Central memory CD8-positive, alpha-beta T cell (primary cell): ENCODE measurements at places on chromosomes 12 and 14.

DNA sequence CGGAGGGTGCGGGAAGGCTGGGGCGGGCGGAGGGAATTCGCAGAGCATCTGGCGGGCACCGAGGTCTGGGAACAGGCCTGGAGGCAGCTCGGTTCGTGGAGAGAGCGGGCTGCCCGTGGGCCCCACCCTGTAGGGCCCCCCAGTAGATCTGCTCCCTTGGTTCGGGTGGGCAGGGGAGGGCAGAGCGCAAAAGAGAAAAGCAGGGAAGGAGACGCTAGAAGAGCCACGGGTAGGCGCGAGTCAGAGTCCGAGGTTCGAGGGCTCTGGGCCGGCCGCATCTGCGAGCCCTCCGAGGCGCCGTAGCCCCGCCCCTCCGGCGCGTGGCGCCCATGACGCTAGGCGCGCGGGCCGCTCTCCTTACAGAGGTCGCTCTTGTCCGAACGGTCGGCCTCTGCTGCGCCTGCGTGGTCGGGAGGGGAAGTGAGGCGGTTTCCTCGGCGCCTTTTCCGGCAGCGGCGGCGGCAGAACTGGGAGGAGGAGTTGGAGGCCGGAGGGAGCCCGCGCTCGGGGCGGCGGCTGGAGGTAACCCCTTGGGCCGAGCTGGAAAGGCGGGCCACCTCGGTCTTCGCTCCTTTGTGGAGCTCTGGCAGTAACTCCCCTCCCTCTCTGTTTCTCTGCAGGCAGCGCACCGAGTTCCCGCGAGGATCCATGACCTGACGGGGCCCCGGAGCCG lies at the start of gene ARF6:
TSS of gene ARF6 (plus strand) at position 447 of the 673 bp plus-strand sequence. CDS start 655 bp downstream, outside the sequence.
- peak; percentile 90 for DNase-seq
- H3K27me3 ChIP-seq: no peaks in the 10 kb centered on the region
- H3K27ac ChIP-seq: peak within 1 kb of the TSS; percentile 95
- peak within 1 kb of the TSS; percentile 91 for H3K4me3 ChIP-seq
- peaks cover 43% of the 10 kb centered on the region for H3K36me3 ChIP-seq
- H3K4me1 ChIP-seq: peaks cover 38% of the 10 kb centered on the region

GRCh38 chr12:48859607-48860006 lies 6.1 kb downstream of the RND1 start:
- peaks cover 39% of the 10 kb centered on the region for H3K27me3 ChIP-seq
- no peak overlapping the region for H3K27ac ChIP-seq
- no peak overlapping the region for H3K4me3 ChIP-seq
- H3K4me1 ChIP-seq: peaks cover 7% of the 10 kb centered on the region

DNA sequence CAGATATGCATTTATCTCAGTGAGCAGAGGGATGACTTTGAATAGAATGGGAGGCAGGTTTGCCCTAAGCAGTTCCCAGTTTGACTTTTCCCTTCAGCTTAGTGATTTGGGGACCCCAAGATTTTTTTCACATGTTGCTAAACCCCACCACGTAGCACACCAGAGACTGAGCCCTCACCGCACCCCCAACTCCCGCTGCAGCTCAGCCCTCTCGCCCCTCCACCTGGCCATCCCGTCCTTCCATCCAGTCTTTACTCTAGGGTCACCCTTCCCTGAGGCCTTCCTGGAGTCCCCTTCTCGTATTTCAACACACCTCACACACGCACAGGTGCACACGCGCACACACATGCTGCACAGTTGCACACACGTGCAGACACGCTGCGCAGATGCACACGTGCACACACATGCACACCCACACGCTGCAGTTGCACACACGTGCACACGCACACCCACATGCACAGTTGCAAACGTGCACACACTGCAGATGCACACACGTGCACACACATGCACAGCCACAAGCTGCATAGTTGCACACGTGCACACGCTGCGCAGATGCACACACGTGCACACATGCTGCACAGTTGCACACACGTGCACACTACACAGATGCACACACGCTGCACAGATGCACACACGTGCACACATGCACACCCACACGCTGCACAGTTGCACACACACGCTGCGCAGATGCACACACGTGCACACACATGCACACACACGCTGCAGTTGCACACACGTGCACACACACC lies 30.0 kb downstream of the HSP90AA1 start:
- peak overlapping the region; percentile 22 for H3K27ac ChIP-seq
- peak overlapping the region; percentile 71 for H3K4me3 ChIP-seq
- H3K4me1 ChIP-seq: peaks cover 31% of the 10 kb centered on the region
- H3K27me3 ChIP-seq: no peaks in the 10 kb centered on the region
- no peak for DNase-seq
- peaks cover 18% of the 10 kb centered on the region for H3K36me3 ChIP-seq

DNA sequence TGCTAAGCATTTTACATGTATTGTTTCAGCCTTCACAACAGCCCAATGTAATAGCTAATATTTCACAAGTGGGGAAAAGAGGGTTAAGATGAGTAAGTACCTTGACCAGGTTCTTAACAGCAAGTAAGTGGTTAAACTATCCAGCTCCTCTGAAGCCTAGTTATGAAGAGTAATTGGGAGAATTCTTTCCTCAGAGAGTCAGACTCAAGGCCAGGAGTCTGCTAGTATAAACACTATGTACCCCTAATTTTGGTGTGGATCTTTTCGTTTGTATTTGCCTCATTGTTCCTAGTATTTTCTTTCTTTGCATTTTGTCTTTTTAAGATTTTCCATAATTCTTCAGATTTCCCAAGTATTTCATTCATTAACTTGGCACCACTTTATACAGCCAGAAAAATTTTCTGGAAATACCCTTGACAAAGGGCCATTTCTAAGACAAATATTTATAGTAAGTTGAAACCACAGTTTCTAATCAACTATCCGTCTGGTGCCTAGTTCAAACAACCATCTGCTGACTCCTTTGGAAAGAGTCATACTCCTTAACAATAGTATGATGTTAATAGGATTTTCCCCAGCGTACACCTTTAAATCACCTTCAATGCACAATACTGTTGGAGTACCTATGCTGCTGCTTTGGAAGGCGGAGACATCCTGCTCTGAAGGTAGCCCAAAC lies 81.2 kb downstream of the SCAF11 start:
- no peaks in the 10 kb centered on the region for H3K4me1 ChIP-seq
- H3K36me3 ChIP-seq: peaks cover 15% of the 10 kb centered on the region
- H3K4me3 ChIP-seq: no peak overlapping the region
- no peak overlapping the region for H3K27ac ChIP-seq
- no peak for DNase-seq

GRCh38 chr14:20632831-20633691 lies 8.4 kb downstream of the OR6S1 start:
- peak overlapping the region; percentile 98 for H3K27ac ChIP-seq
- DNase-seq: peak; percentile 65
- peak overlapping the region; percentile 87 for H3K4me3 ChIP-seq
- peaks cover 35% of the 10 kb centered on the region for H3K36me3 ChIP-seq

DNA sequence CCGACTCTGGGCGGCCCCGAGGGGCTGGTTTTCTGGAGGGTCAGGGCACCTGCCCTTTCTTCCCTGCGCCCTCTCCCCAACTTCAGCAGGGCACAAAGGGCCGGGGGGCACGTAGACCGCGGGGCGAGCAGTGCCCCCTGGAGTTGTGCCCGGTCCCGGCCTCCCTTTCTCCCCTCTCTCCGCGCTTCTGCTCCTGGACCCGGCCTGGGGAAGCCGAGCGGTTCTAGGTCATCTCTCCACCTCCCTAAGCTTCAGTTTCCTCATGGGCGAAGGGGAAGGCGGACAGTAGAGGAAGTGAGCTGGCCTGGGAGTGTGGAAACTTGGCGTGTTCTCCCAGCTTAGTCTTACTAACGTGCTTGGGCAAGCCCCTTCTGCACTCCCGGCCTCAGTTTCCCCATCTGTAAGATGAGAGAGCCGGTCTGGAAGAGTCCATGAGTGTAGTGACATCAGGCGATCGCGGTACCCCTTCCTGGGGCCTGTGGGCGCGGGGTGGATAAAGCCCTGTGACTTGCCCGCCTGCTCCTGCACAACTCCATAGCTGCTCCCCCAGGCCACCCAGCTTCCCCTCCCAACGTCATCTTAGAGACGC lies 158.6 kb upstream of the PARP11 start:
- peak overlapping the region; percentile 50 for H3K4me3 ChIP-seq
- peaks cover 15% of the 10 kb centered on the region for H3K27me3 ChIP-seq

DNA sequence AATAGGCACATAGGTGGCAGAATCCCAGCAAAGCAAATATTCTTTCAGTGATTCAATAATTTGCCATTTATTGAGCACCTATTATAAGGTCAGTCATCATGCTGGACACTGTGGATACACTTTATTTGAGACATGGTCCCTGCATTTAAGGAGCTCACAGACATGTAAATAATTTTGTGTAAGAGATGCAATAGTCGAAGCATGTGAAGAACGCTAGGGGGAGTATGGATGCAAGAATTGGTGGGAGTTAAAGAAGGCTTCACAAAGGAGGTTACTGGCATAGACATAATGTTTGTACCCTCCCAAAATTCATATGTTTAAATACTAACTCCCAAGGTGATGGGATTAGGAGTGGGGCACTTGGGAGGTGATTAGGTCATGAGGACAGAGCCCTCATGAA lies 260.6 kb upstream of the GARIN6 start:
- H3K27me3 ChIP-seq: no peaks in the 10 kb centered on the region
- H3K27ac ChIP-seq: no peak overlapping the region
- no peaks in the 10 kb centered on the region for H3K4me1 ChIP-seq
- DNase-seq: no peak

DNA sequence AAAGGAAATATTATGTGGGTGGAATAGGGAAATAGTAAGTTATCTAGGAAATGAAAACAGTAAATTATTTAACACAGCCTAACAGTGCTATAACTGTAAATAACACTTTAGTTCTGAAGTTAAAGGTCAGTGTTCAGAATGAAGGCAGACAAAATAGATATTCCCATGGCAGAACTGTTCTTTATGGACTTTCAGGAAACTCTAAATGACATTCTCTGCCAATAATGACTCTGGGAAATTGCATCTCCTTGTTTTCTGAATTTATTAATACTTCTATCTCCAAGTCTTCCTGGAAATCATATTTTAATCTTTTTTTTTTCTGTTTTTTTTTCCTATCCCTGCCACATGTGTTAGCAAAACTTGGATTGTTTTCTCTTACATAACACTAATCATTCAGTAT lies 101.4 kb downstream of the PDE3A start:
- H3K27me3 ChIP-seq: no peaks in the 10 kb centered on the region
- no peak for DNase-seq
- H3K27ac ChIP-seq: no peak overlapping the region
- H3K36me3 ChIP-seq: no peaks in the 10 kb centered on the region
- H3K4me1 ChIP-seq: no peaks in the 10 kb centered on the region

- DNase-seq: peak; percentile 24
- H3K4me1 ChIP-seq: peaks cover 45% of the 10 kb centered on the region
- H3K27me3 ChIP-seq: no peaks in the 10 kb centered on the region
- H3K4me3 ChIP-seq: no peak overlapping the region
These were observed 90.0 kb downstream of the RIN3 start for GRCh38 chr14:92603309-92604242.

DNA sequence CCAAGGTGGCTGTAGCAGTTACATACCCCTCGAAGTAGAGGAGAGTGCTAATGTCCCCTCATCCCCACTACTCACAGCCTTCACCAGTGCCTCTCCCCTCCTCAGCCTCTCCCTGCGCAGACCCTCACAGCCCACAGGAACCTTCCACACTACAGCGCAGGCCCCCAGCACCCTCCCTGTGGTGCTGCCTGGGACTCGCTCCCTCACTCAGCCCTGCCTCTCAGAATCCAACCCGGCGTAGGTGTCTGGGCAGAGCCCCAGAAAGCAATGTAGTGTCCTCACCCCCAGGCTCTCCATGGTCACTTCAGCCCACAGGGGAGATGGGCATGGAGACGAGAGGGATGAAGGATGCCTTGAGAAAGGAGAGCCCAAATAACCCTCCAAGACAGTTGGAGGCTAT lies 10.9 kb upstream of the ZNF740 start:
- no peaks in the 10 kb centered on the region for H3K27me3 ChIP-seq
- no peak for DNase-seq
- H3K27ac ChIP-seq: no peak overlapping the region

- DNase-seq: no peak
- no peak overlapping the region for H3K4me3 ChIP-seq
- no peaks in the 10 kb centered on the region for H3K4me1 ChIP-seq
- peaks cover 10% of the 10 kb centered on the region for H3K27me3 ChIP-seq
These were observed 28.1 kb downstream of the OR10P1 start for GRCh38 chr12:55664826-55665225.

DNA sequence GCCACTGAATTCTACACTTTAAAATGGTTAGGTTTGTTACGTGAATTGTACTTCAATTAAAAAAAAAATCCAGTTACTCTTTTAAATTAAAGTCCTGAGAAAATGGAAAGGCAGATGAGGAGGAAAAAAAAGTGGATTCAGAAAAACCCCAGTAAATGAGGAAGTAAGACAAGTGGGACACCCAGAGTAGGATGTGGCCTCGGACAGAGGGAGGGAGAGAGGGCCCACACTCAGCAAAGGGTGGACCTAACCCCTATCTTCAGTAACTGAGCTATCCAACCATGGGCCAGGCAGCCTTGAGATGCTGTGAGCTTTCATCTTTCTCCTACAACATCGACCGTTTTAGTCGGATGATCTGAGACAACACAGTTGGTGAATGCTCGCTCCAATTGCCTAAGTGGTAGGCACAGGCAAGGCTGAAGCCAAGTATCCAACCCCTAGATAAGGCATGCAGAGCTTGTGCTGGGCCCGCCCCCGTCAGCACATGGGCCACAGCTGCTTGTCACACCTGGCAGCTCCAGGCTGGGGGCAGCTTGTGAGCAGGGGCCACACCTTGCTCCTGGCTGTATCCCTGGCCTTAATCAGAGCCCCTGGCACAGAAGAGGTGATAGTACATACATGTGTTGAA lies 142.1 kb downstream of the TTC7B start:
- peaks cover 11% of the 10 kb centered on the region for H3K4me1 ChIP-seq
- DNase-seq: no peak
- no peaks in the 10 kb centered on the region for H3K27me3 ChIP-seq
- no peak overlapping the region for H3K27ac ChIP-seq
- peaks cover 1% of the 10 kb centered on the region for H3K36me3 ChIP-seq

DNA sequence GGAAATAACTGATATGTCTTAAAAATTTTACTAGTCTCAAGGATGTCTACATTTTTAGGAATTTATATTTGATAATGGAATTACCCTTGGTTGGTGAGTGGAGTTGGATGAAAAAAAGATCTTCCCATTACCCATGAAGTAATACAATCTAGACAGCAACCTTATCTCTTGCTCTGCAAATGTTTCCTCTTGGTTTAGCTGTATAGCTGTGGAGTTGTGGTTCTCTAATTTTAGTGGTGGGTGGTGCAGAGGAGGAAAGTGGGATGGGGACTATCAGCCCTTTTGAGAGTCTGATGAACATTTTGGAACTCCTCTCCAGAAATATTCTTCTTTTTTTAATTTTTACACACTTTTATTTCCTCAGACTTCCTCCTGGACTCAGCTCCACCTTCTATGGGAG lies 17.1 kb downstream of the SPX start:
- H3K36me3 ChIP-seq: no peaks in the 10 kb centered on the region
- no peak overlapping the region for H3K4me3 ChIP-seq
- DNase-seq: no peak
- no peaks in the 10 kb centered on the region for H3K4me1 ChIP-seq
- H3K27me3 ChIP-seq: peaks cover 34% of the 10 kb centered on the region
